ENCODE measurements at places on chromosomes 12 and 14.

DNA sequence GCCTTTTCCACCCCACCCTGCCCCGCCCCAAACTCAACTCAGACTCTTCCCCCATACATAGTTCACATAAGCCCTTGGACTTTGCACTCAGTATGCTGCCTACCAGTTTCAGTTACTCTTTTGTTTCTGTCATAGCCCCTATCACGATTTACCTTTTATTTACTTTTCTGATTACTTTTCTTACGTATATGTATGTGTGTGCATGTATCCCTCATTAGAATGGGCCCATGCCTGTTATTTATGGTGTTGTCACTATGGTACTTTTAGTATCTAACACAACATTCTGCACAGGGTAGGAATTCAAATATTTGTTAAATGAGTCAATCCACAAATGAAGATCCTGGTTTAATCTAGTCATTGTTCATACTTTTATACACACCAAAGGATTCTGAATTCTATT is 16.5 kb upstream of the LUM start:
- no peak for DNase-seq

DNA sequence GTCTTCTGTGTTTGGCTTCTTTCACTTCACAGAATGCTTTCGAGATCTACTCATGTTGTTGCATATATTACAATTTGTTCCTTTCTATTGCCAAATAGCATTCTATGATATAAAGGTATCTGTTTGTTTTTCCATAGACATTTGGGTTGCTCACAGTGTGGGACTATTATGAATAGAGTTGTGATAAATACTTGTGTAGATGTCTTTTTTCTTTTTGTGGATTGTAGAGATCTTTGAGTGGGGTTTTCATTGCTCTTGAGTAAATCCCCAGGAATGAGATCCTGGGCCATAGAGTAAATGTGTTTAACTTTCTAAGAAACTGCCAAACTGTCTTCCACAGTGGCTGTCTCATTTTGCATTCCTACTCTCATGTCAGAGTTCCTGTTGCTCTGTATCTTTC is 24.9 kb upstream of the CEBPE start:
- DNase-seq = no peak

DNA sequence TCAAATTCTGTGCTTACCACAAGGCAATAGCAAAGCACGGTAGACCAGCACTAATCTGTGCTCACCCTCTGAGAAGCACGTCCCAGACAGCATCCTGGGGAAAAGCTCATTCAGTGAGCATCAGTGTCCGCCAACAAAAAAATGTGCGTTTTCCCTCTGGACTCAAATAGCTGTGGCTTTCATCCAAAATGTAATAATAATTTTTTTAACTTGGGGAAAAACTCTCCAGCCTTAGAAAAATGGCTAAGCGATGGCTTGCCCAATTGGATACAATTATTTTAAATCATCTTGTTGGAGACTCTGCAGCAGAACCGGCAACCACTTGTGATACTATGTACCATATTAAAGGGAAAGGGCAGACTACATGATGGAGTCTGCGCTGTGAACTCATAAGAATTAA is 1.1 kb upstream of the KRT77 start:
- no peak for DNase-seq

DNA sequence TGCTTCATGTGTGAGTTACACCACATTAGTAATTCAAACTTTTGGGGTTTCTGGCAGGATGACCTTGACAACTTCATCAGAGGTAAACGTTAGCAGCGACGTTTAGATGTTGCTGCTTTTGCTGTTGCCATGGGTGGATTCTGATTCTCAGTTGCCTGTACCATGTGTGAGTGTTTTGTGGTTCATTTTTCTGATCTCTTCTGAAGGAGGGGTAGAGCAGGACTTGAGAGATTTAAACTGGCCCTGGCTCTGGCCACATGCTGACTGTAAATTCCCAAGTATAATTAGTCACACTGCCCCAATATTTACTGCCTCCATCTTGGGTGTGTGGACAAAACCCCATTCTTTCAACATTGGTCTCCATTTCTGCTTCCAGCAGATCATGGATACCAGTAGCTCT is 110.4 kb downstream of the ETV6 start:
- DNase-seq = no peak

DNA sequence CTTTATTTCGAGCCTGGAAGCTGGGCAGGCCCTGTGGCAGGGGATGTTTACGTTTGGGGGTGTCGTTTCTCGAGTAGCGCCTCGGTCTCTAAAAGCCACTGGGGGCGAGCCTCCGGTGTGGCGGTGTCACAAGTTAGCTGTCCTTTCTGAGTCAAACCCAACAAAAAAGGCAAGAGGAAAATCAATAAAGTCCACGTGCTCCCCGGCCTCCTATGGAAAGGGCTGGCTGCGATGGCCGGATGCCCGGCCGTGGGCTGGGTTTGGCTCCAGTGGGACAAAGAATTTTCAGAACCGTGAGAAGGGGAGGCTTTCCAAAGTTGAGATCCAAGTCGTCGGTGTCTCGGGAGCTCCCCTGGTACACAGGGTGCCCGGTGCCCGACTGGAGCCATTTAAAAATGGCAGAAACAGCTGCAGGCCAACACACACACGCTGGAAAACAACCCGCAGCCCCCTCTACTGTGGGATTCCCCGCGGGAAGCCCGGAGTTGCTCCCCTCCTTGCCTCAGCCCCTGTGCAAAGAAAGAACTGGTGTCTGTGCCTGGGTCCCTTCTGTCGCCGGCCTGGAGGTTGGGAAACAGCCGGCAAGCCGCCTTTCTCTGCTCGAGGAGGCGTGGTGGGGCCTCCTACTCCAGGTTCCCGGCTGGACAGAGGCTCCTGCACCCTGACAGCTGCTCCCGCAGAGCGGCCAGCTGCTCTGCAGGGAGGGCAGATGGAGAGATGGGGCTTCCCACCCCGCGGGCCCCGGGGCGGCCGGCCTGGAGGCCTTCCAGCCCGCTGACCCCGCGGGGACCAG is 1.9 kb downstream of the BCL7A start:
- DNase-seq = no peak

DNA sequence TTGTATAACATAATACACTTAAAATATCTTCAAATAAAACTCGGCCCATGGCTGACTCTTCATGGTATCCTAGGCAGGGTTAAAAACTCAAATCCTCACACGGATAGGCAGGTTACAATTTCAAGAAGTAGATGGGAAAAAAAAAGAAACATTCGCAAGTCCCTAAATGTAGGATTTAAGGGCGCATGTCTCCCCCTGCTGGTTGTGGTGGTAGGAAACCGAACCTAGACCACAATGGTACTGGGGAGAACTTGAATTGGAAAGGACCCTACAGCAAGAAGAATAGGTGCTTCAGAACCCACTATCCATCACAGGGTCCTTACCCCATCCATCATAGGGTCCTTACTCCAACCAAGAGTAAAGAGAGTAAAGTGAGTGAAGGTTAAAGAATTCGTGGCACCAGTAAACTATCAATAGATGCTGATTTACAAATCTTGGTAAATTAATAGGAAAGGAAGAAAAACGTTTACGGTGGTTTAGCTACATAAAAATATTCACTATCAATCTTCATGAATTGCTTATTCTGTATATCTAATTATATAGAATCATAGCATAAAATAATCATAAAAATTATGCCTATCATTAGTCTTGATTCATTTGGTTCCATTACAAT is 3.3 kb upstream of the CIPC start:
- peak; percentile 60 for DNase-seq

DNA sequence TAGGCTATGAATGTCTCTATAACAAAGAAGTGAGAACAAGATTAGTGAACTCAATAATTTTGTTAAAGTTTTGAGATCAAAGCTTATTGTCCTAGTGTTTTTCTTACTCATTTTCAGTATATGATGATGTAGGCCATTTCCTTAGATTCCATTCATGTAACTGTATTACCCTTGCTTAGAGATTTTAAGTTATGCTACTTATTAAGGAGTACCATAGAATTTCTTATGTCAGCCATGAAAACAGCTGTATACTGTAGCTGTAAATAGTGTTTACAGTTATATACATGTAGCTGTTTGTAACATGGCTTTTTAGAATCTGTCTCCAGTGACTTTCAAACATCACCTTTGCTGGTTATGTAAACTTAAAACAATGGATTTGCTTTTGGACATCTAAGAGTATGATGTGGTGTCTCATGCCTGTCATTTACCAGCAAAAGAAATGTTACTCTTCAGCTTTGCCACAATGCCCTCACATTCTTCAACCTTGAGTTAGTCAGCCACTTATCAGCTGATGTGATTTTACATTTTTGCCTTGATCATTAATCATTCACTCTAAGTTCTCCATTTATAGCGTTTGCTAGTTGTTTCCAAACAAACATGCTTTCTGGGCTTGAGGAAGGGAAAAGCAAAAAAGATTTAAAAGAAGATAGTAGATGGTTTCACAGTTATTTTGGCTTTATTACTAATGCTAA is 55.5 kb downstream of the SLC16A7 start:
- DNase-seq = no peak

- DNase-seq = no peak
These were observed 67.4 kb downstream of the PHLDA1 start for GRCh38 chr12:75964150-75964549.

DNA sequence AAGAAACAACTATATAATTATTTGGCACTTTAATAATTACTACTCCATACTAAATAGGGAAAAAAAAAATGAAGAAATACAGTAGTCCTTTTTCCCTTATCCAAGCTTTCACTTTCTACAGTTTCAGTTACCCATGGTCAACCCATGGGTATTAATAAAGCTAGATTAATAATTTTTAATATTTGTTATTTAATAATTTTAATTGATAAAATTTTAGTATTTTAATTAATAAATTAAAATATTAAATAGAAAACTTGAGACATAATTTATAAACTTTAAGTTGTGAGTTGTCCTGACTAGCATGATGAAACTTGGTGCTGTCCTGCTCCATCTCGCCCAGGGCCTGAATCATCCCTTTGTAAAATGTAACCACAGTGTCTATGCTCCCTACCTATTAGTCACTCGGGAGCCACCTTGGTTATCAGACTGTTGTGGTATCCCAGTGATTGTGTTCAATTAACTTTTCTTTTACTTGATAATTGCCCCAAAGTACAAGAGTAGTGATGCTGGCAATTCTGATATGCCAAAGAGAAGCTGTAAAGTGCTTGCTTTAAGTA is 71.8 kb downstream of the PAWR start:
- DNase-seq = no peak

DNA sequence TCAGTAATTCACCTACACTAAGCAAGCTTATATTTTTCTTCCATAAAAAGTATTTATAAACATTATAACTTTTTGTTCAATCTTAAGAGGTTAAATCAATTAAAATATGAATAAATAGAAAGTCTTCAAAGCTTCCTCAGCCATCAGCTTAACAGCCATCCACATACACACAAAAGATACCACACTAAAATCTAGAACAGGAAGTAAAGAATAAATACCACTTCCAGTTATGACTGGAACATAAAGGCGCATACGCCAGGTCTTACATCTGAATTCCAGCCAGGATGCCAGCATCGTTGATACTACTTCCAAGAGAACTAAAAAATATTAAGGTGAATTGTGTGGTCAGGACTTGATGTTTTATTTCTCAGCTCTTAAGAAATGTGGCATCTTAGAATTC is 17.0 kb downstream of the SIX1 start:
- DNase-seq = no peak

GRCh38 chr14:52596861-52597260 is 44.2 kb downstream of the GPR137C start:
- no peak for DNase-seq

GRCh38 chr14:72033365-72033764 is 101.1 kb downstream of the RGS6 start:
- DNase-seq = no peak

Data from stimulated activated CD4-positive, alpha-beta T cell treated with anti-CD3 and anti-CD28 coated beads, Interleukin-1b, Interleukin-23, amount 100 ng/mL, for 1 hour (primary cell).